ENCODE measurements at places on chromosomes 6 and 20. TPM values are rescaled to one million over a fixed set of nuclear protein-coding genes. Genes with fewer than 3 reads are reported as not detected.

GRCh38 chr6:125114248-125114858 is 39.2 kb upstream of the TPD52L1 start:
- no peaks in the 10 kb centered on the region for H3K27me3 ChIP-seq
- no peak overlapping the region for H3K27ac ChIP-seq
- H3K4me1 ChIP-seq, result no peaks in the 10 kb centered on the region
- H3K36me3 ChIP-seq, result no peaks in the 10 kb centered on the region

DNA sequence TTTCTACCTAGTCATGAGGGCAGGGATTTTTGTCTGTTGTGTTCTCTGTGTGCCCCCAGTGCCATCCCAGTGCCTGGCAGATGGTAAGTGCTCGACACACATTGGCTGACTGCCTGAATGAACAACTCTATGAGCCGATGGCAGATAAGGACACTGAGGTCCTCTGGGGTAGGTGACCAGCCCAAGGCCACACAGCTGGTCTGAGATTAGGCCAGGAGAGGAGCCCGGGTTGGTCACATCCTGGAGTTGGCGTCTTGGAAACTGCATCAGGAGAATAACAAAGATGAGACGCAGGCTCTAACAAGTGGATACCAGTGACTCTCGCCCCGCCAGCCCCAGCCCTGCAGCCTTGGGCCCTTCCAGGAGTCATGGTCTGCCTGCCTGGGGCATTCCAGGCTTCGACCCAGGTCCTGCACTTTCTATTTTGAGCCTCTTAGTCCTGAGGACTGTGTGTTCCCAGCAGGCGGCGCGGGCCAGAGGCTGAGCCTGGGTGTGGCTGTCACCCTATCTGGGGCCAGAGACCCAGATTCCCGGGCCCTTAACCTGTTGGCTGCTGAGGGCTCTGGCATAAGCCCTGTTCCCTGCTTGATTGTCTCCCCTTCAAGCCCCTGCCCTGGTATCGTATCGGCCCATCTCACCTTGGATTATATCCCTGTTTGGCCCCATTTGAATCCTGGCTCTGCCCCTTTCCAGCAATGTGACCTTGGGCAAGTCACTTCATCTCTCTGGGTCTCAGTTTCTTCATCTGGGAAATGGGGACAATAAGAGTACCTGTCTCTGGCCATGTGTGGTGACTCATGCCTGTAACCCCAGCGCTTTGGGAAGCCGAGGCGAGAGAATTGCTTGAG is 88.3 kb downstream of the CEBPB start:
- DNase-seq, result no peak
- peaks cover 4% of the 10 kb centered on the region for H3K4me1 ChIP-seq
- H3K27ac ChIP-seq, result no peak overlapping the region
- H3K27me3 ChIP-seq, result peaks cover 46% of the 10 kb centered on the region
- no peak overlapping the region for H3K4me3 ChIP-seq

The EGFL8 gene
- total RNA-seq, result 16.9 TPM

DNA sequence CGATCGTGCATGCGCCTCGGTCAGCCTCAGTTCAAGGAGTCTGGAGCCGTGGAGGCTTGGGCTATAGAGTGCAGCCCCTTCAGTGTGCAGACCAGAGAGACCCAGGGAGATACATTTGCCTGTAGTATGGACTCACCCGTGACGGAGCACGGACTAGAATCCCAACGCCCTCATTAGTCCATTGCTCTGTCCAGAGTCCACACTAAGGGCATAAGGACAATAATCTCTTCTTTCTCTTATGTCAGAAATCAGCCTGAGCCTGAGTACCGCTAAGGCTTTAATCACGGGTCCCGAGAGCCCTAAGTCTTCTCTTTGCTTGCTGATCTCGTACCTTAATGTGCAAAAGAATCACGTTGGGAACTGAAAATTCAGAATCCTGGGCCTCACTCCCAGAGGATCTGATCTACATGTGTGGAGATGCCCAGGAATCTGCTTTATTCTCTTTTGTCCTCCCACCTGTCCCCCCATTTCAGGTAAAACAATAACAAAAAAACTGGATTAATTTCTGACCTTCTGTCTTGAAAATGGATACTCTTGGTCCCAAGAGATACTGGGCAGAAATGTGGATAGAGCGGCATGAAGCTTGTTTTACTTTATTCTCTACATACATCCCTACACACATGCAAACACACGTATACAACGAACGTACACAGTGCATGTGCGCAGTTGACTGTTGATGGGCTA is 671 bp downstream of the BPHL start:
- no peak for DNase-seq
- no peaks in the 10 kb centered on the region for H3K27me3 ChIP-seq
- no peak overlapping the region for H3K27ac ChIP-seq
- peaks cover 11% of the 10 kb centered on the region for H3K4me1 ChIP-seq

- H3K27ac ChIP-seq, result no peak overlapping the region
- DNase-seq, result no peak
- no peaks in the 10 kb centered on the region for H3K27me3 ChIP-seq
- H3K36me3 ChIP-seq, result peaks cover 48% of the 10 kb centered on the region
- H3K4me3 ChIP-seq, result no peak overlapping the region
Measured at GRCh38 chr6:158669145-158670035, 19.5 kb downstream of the SYTL3 start.

- H3K36me3 ChIP-seq, result no peaks in the 10 kb centered on the region
- no peak overlapping the region for H3K27ac ChIP-seq
- H3K4me1 ChIP-seq, result no peaks in the 10 kb centered on the region
Measured at GRCh38 chr6:149109397-149110070, 208.0 kb upstream of the TAB2 start.

The DEFB124 gene
- not detected for total RNA-seq

GRCh38 chr20:53141201-53142050 is 169.3 kb downstream of the TSHZ2 start:
- H3K4me3 ChIP-seq, result no peak overlapping the region
- H3K27me3 ChIP-seq, result no peaks in the 10 kb centered on the region
- H3K36me3 ChIP-seq, result no peaks in the 10 kb centered on the region
- DNase-seq, result no peak
- no peak overlapping the region for H3K27ac ChIP-seq

GRCh38 chr20:4018023-4018748 is 2.8 kb upstream of the RNF24 start:
- no peak overlapping the region for H3K4me3 ChIP-seq
- no peak for DNase-seq
- no peaks in the 10 kb centered on the region for H3K27me3 ChIP-seq
- no peaks in the 10 kb centered on the region for H3K36me3 ChIP-seq

The TREM1 gene
- total RNA-seq, result not detected

- H3K4me3 ChIP-seq, result no peak overlapping the region
- no peaks in the 10 kb centered on the region for H3K4me1 ChIP-seq
- no peaks in the 10 kb centered on the region for H3K27me3 ChIP-seq
- DNase-seq, result no peak
Measured at GRCh38 chr6:20712011-20712410, 177.8 kb downstream of the CDKAL1 start.

DNA sequence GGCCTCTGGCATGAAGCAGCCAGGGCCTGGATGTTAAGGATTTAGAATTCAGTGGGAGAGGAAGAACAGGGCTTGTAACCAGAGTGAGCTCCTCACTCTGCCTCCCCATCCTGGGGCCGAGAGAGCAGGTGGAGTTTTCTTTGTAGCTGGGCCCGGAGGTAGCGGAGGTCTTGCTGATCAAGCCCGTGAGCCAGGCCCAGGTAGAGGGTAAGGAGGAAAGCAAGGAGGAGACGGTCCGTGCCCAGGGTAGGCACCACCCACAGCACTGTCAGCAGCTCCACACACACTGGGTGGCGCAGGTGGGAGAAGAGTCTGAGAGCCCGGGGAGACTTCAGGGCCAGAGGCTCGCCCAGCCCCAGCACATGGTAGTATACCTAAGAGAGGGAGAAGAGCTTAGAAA is 2.1 kb upstream of the PPP1R18 start:
- DNase-seq, result no peak
- no peak overlapping the region for H3K4me3 ChIP-seq
- H3K4me1 ChIP-seq, result peaks cover 21% of the 10 kb centered on the region

DNA sequence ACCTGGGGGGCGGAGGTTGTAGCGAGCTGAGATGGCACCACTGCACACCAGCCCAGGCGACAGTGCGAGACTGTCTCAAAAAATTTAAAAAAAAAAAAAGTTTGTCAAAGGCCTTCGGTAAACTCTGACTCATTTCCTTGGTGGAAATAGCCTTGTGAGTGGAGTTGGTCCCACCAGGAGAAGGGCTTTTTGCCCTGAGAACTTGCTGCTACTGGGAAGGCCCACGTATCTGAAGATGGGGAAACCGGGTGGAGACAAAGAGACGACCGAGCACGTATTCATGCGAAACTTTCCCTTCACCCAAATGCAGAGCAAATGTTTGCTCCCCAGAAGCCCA is 51.7 kb downstream of the SLC22A23 start:
- no peak for DNase-seq
- no peaks in the 10 kb centered on the region for H3K4me1 ChIP-seq
- peaks cover 2% of the 10 kb centered on the region for H3K27me3 ChIP-seq
- H3K27ac ChIP-seq, result no peak overlapping the region
- H3K36me3 ChIP-seq, result no peaks in the 10 kb centered on the region

The WFDC10B gene
- total RNA-seq, result not detected

DNA sequence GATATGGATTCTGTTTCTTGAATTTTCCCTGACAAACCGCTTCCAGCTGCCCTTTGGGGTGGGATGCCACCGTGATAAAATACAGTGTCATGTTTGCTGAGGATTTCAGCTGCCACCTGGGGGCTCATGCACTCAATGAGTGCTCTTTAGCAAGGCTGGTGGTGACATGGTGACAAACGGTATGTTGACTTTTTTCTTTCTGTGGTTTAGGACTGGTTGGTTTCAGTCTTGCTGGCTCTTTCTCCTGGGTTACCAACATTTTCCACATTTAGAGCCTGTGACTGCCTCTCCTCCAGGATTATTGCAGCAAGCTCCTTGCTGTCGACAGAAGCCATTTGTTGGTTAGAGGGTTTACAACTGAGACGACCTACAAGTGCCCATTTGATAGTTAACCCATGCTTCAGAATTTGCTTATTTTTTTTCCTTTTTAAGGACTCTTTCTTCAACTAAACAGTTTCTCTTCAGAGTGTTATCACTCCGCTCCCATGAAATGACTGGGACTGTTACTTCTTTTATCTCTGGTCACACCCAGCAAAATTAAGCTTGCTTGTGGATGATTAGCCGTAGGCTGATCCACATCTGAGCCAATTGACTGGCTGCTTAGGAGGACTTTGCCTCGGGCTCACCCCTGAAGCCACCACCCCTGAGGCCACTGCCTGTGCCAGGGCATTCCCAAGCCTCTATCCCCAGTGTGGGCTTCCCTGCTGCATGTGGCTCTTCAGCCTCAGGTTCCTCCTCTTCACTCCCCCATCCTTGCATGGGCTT is 48.4 kb upstream of the CDYL start:
- no peaks in the 10 kb centered on the region for H3K27me3 ChIP-seq
- no peak for DNase-seq
- no peaks in the 10 kb centered on the region for H3K36me3 ChIP-seq
- no peak overlapping the region for H3K4me3 ChIP-seq

The IRF4 gene
- total RNA-seq, result 16.9 TPM

DNA sequence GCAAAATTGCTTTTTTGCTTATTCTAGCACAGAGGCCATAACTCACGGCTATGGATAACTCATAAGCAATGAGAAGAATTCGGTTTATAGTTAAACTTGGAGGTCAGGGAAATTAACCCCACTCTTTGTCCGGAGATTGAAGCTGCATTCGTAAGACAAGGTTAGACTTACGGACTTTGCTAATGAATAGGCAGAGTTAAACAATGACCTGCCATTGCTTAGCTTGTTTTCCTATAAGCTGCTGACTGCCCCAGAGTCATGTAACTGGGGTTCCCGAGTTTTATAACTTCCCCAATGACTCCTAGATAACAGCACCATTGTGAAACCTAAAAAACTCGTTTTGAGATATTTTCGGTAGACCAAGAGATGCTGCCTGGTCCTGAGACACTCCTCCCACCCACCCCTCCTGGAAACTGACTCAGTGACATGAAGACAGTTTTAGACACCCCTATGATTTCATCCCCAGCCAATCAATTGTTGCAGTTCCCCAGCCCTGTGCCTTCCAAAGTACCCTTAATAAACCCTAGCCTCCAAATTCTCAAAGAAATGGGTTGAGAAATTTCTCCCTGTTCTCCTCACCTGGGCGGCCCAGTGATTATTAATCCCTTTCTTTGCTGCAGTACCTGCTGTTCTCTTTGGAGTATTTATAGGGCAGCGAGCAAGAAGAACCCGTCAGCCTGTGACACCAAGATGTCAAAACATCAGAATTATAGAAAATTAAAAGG is 33.1 kb upstream of the MCUR1 start:
- no peaks in the 10 kb centered on the region for H3K36me3 ChIP-seq
- H3K27me3 ChIP-seq, result no peaks in the 10 kb centered on the region
- no peak overlapping the region for H3K4me3 ChIP-seq
- no peaks in the 10 kb centered on the region for H3K4me1 ChIP-seq

GRCh38 chr6:132005178-132005577 is 54.0 kb upstream of the CCN2 start:
- H3K4me1 ChIP-seq, result no peaks in the 10 kb centered on the region
- H3K27me3 ChIP-seq, result no peaks in the 10 kb centered on the region

The SOD2 gene
- total RNA-seq, result 143 TPM

The PRPH2 gene
- total RNA-seq, result not detected

- no peaks in the 10 kb centered on the region for H3K4me1 ChIP-seq
- H3K27me3 ChIP-seq, result no peaks in the 10 kb centered on the region
Measured at GRCh38 chr6:98530732-98531131, 303.6 kb upstream of the POU3F2 start.

DNA sequence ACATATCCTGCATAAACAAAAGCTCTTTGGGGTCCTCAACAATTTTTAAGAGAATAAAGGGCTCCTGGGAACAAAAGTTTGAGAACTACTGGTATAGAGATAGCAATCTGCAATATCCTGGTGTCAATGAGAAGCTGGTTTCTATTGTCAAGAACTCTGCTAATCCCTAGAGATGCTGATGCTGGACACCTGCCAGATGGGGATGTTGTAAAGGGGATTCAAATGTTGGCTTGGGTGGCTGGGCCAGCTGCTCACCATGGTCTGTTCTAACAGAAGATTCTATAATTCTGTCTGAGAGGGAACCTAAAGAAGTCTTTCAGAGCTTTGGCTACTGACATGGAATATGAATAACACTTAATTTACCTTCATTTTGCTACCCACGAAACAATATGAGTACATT is 137.8 kb downstream of the BTBD9 start:
- H3K4me3 ChIP-seq, result no peak overlapping the region
- no peaks in the 10 kb centered on the region for H3K36me3 ChIP-seq
- no peaks in the 10 kb centered on the region for H3K4me1 ChIP-seq
- no peak for DNase-seq

DNA sequence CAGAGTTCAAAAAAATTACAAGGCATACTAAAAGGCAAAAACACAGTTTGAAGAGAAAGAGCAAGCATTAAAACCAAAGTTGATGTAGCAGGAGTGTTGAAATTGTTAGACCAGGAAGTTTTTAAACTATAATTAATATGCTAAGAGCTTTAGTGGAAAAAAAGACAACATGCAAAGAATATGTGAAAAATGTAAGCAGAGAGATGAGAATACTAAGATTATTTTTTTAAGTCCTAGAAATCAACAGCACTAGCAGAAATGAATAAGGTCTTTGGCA is 192.6 kb downstream of the ERMARD start:
- no peak overlapping the region for H3K27ac ChIP-seq
- H3K4me3 ChIP-seq, result no peak overlapping the region
- DNase-seq, result no peak
- H3K36me3 ChIP-seq, result no peaks in the 10 kb centered on the region

Measured in T-cell (primary cell).